ENCODE measurements at places on chromosomes 5 and 9. TPM values are rescaled to one million over a fixed set of nuclear protein-coding genes. Genes with fewer than 3 reads are reported as not detected.

DNA sequence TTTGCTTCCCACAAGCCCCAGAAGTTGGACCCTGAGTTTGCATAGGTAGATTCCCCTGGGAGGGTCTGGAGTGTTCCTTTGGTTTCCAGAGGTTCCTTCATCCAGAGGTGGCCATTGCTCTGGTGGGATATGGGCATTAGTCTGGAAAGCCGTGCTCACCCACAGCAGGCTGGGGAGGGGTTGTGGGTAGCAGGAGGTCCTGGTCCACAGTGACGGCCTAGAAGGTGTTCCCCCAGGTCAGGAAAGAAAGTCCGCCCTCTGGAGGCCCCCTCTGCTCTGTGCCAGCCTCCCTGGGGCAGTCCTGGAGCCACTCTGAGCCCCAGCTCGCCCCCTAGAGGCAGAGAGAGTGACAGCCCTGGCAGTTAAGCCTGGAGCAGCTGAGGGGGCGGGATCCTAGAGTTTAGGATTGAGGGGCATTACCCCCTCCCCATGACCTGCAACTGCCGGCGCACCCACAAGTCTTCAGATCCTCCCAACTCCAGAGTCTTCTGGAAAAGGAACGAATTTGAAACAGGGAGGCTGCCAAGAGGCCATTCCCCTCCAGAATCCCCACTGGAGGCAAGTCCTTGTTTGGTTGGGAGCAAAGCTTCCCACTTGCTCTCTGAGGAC lies 36.8 kb downstream of the NDST1 start:
- H3K27me3 ChIP-seq: no peaks in the 10 kb centered on the region
- H3K36me3 ChIP-seq: no peaks in the 10 kb centered on the region
- DNase-seq: peak; percentile 88
- no peaks in the 10 kb centered on the region for H3K4me1 ChIP-seq
- H3K27ac ChIP-seq: no peak overlapping the region

DNA sequence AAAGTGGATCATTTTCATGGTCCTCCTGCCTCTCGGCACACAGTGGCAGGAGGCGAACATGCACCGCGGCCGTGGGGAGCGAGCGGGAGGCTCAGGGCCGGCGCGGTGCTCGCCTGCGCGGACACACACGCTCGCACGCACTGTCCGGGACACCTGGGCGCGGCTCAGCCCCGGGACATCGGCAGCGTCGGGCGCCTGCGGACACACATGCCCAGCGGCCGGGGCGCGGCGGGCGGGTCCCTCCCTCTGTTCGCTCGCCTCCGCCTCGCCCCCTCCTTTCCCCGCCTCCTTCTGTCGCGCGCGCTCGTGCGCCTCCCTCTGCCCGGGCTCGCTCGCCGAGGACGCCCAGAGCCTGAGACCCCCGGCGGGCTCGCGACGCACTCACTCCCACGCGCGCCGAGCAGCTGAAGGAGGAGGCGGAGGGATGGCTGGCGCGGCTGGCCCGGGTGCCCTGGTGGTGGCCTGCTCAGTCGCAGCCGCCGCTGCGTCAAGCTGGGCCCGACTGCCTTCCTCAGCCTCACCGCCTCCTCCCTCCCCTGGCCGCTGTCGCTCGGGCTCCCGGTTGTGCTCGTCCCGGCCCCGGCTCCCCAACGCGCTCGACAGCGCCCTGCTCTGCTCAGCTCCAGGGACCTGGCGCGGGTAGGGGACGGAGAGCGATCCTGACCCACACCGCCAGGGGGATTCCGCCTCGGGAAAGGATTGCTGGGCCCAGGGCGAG lies at the start of gene FRMD3:
TSS of gene FRMD3 (minus strand) at position 230 of the 718 bp plus-strand sequence. CDS start at position 60, 170 bp downstream.
- H3K4me1 ChIP-seq: no peaks in the 10 kb centered on the region
- DNase-seq: peak; percentile 62
- H3K27ac ChIP-seq: no peak within 1 kb of the TSS
- H3K27me3 ChIP-seq: peaks cover 45% of the 10 kb centered on the region
- H3K36me3 ChIP-seq: no peaks in the 10 kb centered on the region

DNA sequence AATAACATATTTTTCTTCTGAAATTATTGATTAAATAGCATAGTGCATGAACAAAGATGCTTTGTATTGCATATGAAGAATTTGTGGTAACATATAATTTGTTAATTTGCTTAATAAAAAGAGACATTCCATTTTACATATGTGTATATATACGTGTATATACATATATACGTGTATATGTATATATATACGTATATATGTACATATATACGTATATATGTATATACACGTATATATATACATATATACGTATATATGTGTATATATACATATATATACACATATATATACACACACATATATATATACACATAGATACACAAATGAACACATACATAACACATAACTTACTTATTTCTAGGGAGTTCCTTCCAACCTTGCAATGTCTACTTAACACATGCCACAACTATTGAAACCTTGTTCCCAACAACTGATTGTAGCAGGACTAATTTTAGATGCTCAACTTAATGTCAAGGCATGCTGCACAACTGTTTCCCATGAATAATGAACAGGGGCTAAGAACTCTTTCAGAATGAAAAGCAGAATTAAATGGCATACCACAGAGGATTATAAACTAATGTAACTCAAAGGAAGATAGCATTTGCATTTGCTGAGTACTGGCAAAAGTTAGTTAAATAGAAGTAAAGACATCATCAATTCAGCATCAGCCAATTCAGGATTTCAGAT lies 17.4 kb downstream of the KIF24 start:
- no peaks in the 10 kb centered on the region for H3K27me3 ChIP-seq
- H3K36me3 ChIP-seq: peaks cover 1% of the 10 kb centered on the region
- no peaks in the 10 kb centered on the region for H3K4me1 ChIP-seq
- no peak for DNase-seq
- H3K4me3 ChIP-seq: no peak overlapping the region

GRCh38 chr5:158519433-158520021 lies 580.2 kb downstream of the EBF1 start:
- no peak for DNase-seq
- peaks cover under 1% of the 10 kb centered on the region for H3K36me3 ChIP-seq
- H3K4me1 ChIP-seq: peaks cover 5% of the 10 kb centered on the region
- no peak overlapping the region for H3K4me3 ChIP-seq
- H3K27me3 ChIP-seq: no peaks in the 10 kb centered on the region

DNA sequence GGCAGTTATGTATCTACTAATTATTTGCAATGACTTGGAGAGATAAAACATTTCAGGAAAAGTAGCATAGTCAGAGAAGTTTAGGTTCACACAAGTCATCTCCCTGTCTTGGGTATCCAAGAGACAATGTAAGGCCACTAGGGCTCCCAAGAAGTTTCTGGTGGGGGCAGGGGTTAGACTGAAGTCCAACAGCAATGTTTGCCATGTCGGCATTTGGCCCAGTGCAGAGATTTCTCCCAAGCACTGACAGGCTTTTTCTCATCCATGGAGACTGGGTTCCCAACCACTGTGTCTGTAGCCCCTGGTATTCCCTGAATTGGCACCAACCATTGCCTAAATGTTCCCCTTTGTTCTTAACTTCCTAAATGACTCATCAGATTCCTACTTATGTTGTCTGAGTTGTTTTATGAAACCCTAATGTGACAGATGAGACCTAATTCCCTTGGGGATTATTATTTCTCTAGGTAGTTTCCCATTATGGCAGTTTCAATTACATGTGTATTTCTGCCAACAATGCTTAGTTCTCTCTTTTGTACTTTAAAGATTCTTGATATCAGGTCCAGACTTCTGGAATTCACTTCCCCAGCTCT lies 103.6 kb upstream of the EGFLAM start:
- no peak for DNase-seq
- no peaks in the 10 kb centered on the region for H3K36me3 ChIP-seq
- no peak overlapping the region for H3K4me3 ChIP-seq

FAM120AOS gene
- total RNA-seq: 33.9 TPM

GFI1B gene
- total RNA-seq: not detected

GRCh38 chr5:129746876-129747275 lies 1.0 kb upstream of the MINAR2 start:
- H3K36me3 ChIP-seq: no peaks in the 10 kb centered on the region
- H3K27ac ChIP-seq: no peak overlapping the region
- no peaks in the 10 kb centered on the region for H3K4me1 ChIP-seq
- no peak overlapping the region for H3K4me3 ChIP-seq
- no peak for DNase-seq

- DNase-seq: no peak
- H3K4me1 ChIP-seq: no peaks in the 10 kb centered on the region
- no peaks in the 10 kb centered on the region for H3K27me3 ChIP-seq
- no peak overlapping the region for H3K27ac ChIP-seq
Observed at GRCh38 chr9:81237565-81238231, 451.6 kb downstream of the TLE1 start.

DNA sequence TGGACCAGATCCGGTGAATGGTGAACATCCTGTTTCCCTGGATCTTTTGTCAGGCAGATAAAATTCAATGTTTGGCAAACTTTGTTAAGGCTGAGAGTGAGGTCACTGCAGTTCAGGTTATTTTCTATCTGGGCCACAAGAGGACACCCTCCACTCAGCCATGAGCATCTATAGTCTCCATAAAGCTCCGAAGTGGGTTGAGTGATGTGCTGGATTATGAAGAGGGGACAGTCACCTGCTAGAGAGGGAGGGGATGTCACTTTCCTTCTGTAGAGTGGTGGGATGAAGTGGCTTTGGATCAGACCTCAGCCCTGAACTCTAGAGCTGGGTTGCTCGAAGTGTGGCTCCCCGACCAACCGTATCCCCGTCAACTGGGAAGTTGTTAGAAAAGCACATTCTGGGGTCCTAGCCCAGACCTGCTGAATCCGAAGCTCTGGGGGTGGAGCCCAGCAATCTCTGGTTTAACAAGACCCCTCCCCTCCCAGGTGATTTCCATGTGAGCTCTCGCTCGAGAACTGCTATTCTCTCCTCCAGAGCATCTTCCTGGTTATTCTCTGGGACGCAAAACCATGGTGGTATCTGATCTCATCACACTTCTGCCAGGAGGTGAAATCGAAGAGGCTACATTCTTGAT lies 31.8 kb upstream of the FGF1 start:
- no peaks in the 10 kb centered on the region for H3K36me3 ChIP-seq
- DNase-seq: peak; percentile 66
- H3K4me1 ChIP-seq: peaks cover 4% of the 10 kb centered on the region
- H3K27ac ChIP-seq: no peak overlapping the region
- peaks cover 18% of the 10 kb centered on the region for H3K27me3 ChIP-seq

DNA sequence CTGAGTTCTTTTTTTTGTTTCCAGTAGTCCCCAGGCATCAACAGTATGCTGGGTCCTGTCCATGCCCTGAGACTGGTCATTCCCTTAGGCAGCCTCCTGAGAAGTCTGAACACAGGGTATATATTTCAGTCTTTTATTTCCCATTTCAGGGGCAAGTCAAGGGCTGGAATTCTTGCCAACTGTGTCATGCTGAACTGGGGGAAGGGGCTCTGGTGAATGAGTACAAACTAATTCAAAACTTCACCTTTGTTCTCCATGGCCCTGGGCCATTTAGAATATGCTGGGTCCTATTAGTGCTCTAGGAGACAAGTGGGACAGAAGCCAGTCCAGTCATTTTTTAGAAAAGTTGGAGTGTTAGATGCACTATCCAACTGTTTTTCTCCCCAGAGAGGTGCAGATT lies 170.3 kb downstream of the TMC1 start:
- H3K4me3 ChIP-seq: no peak overlapping the region
- H3K36me3 ChIP-seq: no peaks in the 10 kb centered on the region
- DNase-seq: no peak
- no peaks in the 10 kb centered on the region for H3K4me1 ChIP-seq
- H3K27ac ChIP-seq: no peak overlapping the region
- H3K27me3 ChIP-seq: peaks cover 4% of the 10 kb centered on the region

CTNND2 gene
- total RNA-seq: not detected

Data from activated CD4-positive, alpha-beta T cell treated with anti-CD3 and anti-CD28 coated beads, Interleukin-2, amount 10 ng/mL, durations not matched to agents 24 days and 14 days (primary cell).